Suppressor macrophage treated with lipopolysaccharide for 4 hours (primary cell): ENCODE measurements at places on chromosomes 2 and 18.

GRCh38 chr2:10930721-10931516 is 19.2 kb downstream of the KCNF1 start:
- DNase-seq = no peak

DNA sequence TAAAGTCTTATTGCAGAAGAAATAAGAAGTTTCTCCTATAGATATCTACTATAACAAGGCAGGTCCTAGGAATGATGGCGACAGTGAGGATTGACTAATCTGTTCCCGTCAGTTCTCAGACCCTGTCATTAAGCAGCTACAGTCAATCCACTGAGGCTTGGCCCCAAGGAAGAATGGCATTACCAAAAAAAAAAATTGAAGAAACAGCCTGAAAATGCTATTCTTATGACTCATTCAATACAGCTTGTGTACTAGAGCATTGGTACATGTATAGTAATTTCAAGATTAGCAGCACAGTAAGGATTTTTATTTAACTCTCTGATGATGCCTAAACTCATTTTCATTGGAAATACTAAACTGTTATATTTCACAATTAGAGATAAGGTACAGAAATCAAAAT is 1096.1 kb upstream of the NXPH2 start:
- DNase-seq = no peak

DNA sequence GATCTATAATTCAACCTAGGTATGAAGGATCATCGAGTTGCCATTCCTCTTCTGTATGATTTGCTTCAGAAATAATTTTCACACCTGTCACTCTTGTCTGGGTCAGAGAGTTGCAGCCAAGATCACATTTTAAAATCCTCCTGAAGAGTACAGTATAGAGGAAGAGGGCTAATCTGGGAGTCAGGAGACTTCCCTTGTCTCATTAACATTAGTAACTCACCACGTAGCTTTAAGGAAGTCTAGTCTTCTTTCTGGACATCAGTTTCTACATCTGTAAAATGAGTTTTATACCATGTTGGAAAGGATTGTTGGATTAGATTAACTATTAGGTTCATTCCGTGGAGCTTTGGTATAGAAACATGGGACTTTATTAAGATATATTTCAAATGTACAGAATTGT is 109.4 kb downstream of the TDRD15 start:
- DNase-seq = peak; percentile 23

GRCh38 chr18:64380117-64380516 is 231.2 kb upstream of the LINC00305 start:
- no peak for DNase-seq

GRCh38 chr2:152542337-152542994 is 174.8 kb downstream of the PRPF40A start:
- DNase-seq = peak; percentile 9

DNA sequence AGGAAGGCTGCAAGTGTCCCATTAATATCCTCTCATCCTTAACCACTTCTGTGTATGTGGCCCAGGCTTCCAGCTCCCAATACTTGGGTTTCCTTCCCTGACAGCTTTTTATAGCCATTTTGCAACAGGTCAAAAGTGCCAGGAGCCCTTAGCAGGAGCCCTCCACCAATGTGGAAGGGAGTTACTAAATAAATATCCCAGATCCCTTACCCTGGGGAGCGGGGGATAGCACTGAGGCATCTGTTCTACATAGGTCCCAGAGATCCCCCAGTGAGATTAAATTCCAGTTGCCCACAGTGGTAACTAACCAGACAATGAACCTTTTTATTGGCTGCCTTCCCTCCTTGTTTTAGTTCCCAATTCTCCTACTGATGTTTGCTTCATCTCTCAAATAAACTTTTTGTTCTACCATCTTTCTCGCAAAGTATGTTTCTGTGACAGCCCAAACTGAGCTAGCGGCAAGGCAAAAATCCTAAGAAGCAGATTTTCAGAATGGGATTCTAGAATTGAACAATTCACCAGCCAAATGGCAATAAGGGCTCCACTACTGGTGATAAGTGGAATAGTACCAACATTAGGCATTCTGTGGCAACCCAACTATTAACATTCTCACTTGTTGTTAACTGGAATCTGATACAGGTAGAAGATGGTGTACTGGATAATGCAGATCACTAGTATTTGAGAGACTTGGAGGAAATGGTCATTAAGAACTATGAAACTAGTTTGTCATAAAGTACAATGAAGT is 83.9 kb upstream of the MAPRE2 start:
- no peak for DNase-seq

GRCh38 chr2:6909431-6910385 is 7.5 kb upstream of the RNF144A start:
- no peak for DNase-seq

DNA sequence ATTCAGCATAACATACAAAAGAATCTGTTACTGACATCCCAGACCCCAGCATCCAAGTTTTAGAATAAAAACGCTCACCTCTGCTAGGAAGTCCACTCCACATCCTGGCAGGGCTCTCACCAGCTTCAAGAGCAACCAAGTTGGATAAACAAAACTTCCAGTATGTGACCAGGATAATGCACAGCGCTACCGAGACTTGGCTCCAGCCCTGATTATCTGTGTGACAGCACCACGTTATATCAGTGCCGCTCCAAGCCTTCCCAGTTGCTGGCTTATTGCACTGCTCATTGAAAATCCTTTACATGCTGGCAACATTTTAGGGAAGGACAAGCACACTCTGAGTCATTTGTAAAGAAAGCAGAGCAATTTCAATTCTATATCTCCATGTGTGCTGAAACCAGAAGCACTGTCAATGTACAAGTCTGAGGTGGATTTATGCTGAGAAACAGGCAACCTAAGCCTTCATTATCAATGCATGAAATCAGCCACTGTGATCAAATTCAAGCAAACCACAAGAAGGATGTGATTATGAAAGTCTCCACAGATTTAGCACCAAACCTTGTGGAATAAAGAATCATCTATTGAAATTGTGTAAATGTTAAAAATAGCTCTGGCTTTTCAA is 115.7 kb downstream of the ZNF385B start:
- no peak for DNase-seq

DNA sequence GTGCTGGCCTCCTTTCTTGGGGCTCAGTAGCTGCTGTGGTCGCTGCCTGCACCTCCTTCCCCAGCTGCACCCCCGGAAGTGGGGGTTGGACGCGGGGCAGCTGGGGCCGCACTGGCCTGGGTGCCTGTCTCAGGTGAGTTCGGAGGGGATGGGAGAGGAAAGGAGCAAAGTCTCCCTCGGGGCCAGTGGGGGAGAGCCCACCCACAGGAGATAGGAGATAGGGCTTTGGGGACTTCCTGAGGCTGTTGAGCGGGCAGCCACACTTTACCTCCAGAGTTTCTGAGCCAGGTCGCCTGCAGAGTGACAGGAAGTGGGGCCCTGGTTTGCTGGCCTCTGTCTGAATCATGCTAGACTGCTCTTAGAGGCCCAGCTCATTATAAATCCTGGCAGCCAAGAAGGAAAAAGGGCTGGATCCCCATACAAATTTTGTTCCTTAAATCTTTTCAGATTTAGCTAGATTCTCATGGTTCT is 8.1 kb downstream of the MBP start:
- no peak for DNase-seq

DNA sequence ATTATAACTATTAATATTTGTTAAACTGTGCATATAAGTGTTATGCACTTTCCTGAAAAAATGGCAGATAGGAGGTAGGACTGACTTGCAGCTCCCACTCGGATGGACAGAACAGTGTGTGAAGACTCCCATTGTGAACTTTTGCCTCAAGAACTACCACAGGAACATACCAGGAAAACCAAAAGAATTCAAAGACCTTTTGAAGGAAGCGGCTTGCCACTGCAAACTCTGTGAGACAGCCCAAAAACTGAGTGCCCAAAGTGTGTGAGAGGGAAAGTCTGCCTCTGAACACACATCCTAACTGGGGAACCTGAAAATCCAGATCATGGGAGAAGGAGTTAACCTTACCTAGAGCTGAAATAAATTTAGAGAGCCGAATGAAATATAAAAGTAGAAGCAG is 171.0 kb downstream of the ZBTB7C start:
- no peak for DNase-seq

- peak; percentile 85 for DNase-seq
Observed at GRCh38 chr18:2627821-2628276, 27.7 kb upstream of the SMCHD1 start.

DNA sequence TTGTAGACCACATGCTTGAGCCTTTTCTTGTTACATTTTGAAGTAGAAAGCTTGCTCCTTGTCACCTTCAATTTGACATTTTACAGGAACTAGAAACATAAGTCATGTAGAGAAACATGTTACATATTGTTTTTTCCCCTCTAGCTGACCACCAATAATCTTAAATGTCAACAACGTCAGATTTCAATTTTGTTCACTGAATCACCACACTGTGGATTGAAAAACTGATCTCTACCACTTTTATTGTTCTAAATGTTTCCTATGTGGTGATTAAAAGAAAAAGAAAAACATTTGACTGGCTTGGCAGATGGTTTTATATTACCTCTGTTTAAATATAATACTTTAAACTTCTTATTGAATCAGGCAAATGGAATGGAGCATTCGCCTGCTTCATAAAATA is 87.7 kb downstream of the DSEL start:
- DNase-seq = no peak

- DNase-seq = no peak
Observed at GRCh38 chr18:58859907-58860306, 4.8 kb upstream of the ZNF532 start.

DNA sequence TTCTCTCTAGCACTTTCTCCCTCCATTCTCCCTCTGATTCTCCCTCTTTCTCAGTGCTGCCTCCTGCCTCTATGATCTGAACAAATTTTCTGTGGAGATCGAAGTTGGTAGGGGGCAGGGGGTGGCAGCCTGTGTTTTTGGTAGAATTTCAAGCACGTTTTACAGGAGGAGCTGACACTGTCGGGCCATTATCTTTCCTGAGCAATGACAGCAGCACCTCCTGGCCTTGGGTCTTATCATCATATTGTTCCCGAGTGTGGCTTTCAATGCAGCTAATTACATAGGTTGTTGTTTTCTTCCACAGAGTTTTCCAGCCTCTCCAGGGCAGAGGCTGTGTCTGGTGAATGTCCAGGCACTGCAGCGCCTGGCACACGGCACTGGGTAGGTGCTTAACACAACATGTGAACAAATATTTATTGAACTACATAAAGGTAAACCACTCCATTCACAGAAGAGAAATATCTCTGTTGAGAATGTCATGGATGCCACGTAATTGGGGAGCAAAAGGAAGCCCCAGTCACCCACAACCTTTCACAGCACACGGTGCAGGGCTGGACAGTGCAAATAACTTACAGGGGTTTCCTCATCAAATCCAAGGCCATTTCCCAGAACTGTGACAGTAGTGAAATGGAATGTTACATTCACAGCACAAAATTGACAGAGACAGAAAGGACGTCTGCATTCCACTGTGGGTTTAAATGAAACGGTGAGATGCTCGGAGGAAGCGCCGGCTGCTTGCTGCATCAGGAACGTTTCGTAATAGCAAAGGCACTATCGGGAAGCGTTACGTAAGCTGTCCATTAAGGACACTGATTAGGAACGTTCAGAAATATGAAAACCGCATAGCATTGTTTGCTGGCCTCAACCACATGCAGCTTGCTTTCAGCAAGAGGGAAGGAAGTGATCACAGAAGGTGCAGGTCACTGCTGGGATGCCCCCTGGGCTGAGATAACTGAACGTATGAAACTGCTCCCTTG is 6.5 kb upstream of the KCNG2 start:
- peak; percentile 90 for DNase-seq

GRCh38 chr2:71943238-71944182 is 204.2 kb downstream of the CYP26B1 start:
- no peak for DNase-seq

DNA sequence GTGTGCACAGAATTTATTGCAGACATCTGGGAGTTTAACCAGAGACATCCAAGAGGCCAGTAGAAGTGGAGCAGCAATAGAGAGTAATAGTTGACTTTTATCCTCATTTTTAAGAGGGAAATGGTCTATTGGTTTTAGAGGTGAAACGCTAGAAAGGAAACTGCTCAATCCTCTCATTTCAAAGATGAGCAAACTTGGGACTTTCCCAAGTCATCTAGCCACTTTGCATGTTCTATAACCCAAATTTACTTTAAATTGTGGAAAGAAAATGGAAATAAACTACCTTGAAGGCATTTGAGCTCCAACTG is 601.7 kb downstream of the ARHGAP15 start:
- DNase-seq = peak; percentile 48

DNA sequence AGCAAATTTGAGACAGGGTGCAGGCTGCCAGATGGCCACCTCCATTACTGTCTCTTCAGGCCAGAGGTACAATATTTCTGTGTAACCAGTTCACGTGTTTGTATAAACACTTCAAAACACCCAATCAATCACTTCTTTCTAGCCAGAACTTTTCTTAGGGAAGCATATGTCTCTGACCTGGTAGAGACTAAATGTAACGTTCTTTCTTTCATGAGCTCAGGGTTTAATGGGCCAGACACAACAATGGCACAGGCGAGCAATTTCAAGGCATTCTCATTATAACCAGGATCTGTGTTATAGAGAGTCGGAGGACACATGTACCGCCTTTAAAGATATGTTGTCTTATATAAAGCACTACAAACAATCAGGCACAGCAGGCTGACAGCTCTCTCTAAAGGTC is 1846.4 kb upstream of the PIK3C3 start:
- no peak for DNase-seq

GRCh38 chr2:65103013-65103715 is 26.7 kb downstream of the RAB1A start:
- DNase-seq = no peak

DNA sequence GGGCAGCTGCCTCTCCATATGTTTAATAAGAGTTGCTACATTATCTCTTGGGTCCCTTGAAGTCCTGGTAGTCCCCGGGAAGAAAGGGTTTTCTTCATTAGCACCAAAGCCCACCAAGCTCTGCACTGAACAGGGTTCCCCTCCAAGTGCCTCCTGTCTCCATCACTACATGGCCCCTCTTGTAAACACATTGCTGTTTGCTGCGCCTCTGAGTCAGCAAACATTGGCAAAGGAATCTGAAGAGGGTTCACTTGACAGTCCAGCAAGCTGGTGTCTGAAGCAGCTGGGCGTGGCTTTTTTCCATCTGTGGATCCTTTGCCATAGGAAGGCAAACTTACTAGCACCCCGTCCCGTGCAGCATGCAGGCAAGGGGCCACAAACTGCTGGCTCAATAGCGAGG is 82.8 kb downstream of the TEX51 start:
- no peak for DNase-seq

GRCh38 chr18:79680100-79680879 is 687 bp downstream of the CTDP1 start:
- DNase-seq = peak; percentile 70
